ENCODE measurements at places on chromosomes 2 and 18.

GRCh38 chr2:203551778-203552177, 16.7 kb upstream of the RAPH1 start:
- DNase-seq = no peak

DNA sequence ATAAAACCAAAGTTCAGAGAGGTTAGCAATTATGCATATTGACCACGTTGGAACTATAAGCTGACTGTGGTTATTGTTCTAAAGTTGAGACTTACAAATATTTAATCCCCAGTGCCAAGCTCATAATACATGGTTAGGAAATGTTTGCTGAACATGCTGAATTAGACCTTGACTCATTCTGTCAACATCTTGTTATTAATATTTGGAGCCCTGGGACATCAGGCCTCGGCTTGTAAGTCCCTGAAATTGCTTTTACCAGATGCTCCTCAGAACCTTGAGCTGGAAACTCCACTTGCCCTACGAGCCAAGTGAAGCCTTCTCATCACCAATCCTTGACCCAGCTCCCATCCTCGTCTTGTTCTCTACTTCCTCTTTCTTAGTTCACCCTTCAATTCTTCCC, 21.2 kb downstream of the DYNAP start:
- DNase-seq = no peak

GRCh38 chr18:68532328-68532885, 182.5 kb downstream of the TMX3 start:
- no peak for DNase-seq

DNA sequence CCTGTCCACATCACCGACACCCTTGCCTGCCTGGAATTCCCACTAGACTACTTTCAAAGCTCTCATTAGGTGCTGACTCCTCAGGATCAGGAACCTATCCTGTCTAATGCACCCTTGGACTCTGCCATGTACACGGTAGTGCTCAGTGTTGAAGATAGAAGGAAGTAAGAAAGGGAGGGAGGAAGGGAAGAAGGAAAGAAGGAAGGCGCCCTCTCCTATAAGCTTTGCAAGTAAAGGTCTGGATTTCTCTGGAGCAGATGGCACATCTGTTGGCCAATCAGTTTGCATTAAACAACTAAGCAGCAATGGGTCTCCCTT, 45.3 kb downstream of the SCTR start:
- no peak for DNase-seq

DNA sequence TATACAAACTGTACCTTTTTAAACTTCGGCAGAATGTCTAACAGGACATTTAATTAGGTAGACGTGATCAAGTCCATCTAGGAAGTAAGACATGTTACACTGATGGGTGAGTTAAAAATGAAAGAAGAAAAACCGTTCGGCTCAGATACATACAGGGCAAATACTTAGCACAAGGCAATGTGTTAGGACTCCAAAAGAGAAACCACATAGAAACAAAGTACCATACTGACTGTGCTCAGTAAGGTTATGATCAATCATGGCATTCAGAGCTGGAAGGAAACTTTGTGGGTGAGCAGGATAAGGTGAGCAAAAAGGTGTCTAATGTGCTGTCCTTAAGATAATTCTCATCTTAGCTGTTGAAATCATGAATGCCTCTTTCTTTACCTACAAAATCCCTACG, 211.9 kb downstream of the STK39 start:
- DNase-seq = no peak

- DNase-seq = no peak
Observed at GRCh38 chr18:12005538-12006487, 24.5 kb downstream of the IMPA2 start.

GRCh38 chr2:226673314-226673723, 126.3 kb downstream of the IRS1 start:
- no peak for DNase-seq

DNA sequence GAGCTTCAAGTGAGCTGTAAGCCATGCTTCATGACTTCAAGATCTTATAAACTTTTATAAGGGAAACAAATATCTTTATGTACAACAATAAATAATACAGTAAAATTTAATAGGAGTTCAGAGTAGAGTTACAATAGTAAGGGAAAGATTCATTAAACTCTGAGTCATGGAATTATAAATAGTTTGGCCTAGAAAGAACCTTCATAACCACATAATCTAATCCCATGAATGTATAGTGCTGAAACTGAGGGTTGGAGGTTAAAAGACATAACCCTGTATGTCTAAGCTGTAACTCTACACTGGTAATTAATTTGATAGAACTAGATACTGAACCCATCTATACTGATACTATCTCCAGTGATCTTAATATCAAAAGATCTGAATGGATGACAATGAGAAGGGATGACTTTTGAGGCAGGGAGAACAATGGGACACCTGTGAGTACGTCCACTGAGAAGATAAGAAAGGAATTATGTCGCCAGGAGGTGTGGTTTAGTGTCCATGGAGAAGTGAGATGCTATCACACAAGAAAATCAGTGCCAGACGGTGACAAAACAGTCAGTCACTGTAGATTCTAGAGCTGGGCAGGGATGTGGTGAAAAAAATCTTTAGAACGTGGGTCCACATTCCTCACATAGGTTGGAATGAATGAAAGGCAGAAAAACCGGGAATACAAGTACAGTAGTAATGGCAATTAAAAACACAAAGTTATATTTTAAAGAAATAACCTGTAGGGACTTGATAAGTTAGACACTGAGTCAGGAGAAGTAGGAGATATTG, 1.1 kb downstream of the IL1F10 start:
- no peak for DNase-seq

GRCh38 chr18:2173486-2173885, 397.8 kb downstream of the METTL4 start:
- DNase-seq = no peak

- peak; percentile 77 for DNase-seq
Observed at GRCh38 chr2:8303322-8303832, 378.5 kb upstream of the ID2 start.

DNA sequence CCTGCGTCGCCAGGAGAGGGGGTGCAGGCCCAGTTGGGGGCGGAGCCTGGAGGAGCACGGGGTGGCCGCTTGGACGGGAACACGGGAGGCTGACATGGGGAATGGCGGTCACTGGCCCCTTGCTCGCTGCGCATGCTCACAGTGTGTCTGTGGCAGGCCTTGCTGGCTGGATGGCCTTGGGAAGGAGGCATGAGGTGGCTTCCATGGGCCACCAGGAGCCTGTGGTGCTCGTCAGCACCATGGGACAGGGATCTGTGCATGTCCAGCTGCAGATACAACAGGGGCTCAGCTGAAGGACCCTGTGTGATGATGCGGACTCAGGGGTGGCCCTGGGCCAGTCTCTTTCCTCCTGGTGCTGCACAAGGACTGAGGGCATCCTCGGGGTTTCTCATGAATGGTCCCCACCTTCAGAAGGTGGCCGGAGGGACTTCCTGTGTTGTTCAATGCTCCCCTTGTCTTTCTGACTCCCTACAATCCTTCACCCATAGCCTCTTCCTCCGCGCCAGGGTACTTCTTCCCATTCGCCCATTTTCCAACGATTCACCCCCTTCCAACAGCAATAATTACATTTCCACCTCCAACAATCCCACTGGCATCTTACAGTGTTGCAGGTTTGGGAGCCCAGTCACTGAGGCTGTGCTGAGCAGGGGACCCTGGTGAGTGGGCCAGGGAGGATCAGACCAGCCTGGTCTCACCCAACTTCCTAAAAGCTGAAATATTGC, 3.4 kb upstream of the SP140L start:
- peak; percentile 42 for DNase-seq

GRCh38 chr2:203949228-203949627, 12.7 kb downstream of the ICOS start:
- DNase-seq = no peak

GRCh38 chr2:74228772-74229171, 30.4 kb downstream of the MTHFD2 start:
- no peak for DNase-seq

GRCh38 chr2:222734703-222735014, 63.2 kb downstream of the MOGAT1 start:
- no peak for DNase-seq

DNA sequence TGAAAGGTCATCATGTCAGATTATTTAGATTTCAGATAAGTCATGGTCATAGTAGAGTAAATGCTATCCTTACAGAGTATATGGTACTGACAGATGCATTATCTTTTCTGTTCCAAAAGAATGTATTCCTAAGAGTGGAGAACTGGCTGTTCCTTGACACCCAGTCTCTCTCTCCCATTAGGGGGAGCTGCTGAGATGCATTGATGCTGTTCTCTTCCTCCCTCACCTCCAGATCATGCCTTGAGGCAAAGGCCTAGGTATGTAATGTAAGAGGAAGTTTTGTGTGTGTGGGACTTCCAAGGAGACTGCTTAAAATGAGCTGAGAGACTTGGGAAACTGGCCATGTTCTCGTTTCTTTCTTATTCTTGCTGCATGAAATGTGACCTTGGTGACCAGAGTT, 979.5 kb upstream of the CELF4 start:
- peak; percentile 5 for DNase-seq

GRCh38 chr18:61955644-61956043, 62.8 kb upstream of the RNF152 start:
- DNase-seq = no peak

- peak; percentile 32 for DNase-seq
Observed at GRCh38 chr2:25041307-25041927, 459 bp upstream of the EFR3B start.

- DNase-seq = no peak
Observed at GRCh38 chr2:138209009-138209408, 244.7 kb downstream of the HNMT start.

- DNase-seq = no peak
Observed at GRCh38 chr2:168220965-168221819, 26.2 kb downstream of the STK39 start.

- DNase-seq = peak; percentile 21
Observed at GRCh38 chr2:232113821-232114220, 152.3 kb downstream of the DIS3L2 start.

DNA sequence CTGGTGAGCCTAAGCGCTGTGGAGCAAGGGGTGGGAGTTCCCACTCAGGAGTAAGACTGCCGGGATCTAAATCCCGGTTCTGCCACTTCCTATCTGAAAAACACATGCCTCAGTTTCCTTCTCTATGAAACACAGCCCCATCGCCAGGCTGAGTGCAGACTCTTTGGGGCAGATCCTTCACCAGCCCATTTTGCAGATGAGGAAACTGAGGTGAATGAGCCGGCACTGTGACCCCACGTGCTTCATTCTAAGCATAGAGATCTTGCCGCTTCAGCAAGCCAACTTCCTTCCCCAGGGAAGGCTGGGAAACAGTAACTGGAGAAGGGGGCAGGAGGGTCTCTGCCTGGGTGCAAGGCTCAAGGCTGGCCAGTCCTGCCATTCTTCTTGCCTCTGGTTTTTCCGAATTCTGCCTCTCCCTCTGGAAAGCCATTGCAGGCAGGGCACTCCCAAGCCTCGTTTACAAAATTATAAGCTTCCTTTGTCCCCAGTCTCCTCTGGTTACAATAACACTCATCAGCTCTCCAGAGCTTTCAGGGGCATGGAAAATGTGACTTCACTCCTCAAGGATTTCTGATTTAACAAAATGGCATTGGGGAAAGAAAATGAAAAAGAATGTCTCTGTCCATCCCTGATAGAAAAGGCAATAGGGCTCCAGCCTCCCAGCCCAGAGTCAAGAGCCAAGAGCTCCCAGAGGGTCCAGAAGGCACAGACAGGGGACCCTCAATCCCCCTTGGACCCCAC, 249.2 kb downstream of the TNS1 start:
- no peak for DNase-seq

GRCh38 chr2:184780944-184781343, 182.6 kb downstream of the ZNF804A start:
- no peak for DNase-seq

DNA sequence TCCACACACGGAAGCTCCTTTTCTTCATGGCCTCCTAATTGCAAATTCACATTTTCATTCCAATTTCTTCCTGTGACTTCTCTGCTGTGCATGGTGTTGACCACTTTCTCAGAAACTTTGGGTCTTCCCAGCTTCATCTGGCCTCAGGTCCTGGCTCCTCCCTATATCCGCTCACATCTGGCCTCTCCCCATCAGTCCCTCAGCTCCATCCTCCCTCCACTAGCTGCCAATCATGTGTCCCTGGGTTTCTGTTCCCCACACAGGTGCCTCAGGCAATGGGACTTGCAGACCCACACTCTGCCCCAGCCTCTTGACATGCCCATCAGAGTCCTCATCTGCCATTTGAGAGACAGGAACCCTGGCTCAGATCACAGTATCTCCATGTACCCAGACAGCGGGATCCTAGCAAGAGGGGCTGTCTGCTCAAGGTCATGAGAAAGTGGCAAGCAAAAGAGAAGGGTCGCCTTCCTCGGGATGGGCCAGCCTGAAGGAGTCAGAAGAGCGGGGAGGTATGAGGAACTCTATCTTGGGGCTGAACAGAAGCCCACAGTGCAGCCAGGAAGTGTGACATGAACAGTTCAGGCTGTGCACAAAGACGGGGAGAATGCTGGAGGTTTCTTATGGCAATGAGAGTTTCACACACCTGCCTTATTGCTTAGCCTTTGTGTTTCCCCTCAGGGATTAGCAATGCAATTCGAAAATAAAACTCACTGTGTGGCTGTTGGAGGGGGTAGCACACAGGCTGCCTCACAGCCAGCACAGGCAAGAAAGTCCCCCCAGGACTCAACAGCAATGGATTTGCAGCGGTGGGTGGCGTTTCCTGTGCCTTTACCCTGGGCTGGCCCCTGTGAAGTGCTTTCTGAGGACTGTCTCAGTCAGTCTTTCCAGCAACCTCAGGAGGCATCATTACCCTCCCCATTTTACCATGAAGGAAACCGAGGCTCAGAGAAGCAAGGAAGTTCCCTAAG, 69.5 kb downstream of the COPS8 start:
- DNase-seq = peak; percentile 57

DNA sequence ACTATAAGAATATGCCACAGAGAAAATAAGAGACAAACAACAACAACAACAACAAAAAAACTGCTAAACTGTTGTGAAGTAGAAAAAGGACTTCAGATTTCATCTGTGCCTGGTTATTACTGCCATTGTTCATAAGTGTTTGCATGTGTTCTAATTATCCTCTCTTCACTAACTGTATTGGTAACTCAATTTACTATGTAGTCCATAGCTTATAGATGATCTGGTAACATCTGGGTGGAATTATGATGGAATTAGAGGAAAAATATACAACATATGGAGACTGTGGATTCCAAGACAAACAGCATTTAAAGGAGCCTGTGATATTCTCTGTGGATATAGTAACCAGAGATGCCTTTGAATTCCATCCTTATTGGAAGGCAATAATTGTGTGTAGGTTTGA, 1891.5 kb upstream of the PIK3C3 start:
- no peak for DNase-seq

DNA sequence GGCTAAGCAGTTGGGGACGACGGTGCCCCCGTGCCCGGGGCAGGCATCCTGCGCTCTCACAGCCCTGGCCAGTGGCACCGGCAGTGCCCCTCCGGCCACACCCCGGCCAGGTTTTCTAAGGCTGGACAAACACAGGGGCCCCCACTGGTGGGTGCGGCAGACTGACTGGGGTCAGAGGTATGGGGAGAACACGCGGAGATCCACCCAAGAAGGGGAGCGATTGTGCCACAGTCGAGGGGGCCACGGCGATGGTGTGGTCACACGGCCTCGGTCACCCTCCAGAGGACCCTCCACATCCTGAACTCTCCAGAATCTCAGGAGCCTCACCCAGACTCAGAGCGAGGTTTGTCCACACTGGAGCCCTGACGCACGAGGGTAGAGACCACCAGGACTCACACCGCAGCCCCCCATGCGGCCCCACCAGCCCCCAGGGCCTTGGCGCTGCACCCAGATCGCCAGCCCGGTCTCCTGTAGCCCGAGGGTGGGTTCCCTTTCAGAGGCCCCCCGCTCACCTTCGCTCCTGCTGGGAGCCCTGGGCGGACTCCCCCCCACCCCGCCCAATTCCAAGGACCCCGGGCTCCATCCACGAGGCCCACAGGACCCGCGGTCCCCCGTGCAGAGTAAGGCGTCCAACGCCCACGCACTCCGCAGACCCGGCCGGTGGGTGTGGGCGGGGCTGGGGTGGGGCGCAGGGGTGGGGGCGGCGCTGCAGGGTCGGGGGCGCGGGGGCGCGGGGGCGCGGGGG, 15.2 kb downstream of the PDCD1 start:
- no peak for DNase-seq

Measured in activated CD4-positive, alpha-beta T cell treated with anti-CD3 and anti-CD28 coated beads, Interleukin-2, amount 50 U/mL, for 48 hours (primary cell).